ENCODE measurements at places on chromosomes 2 and 18. TPM values are rescaled to one million over a fixed set of nuclear protein-coding genes. Genes with fewer than 3 reads are reported as not detected.

CPLX4 gene
- not detected for total RNA-seq

CD207 gene
- not detected for total RNA-seq

NT5C1B gene
- total RNA-seq = 0.10 TPM

NT5DC4 gene
- total RNA-seq = not detected

UGT1A6 gene
- not detected for total RNA-seq

SCG2 gene
- total RNA-seq = 26.6 TPM

MALL gene
- total RNA-seq = 41.5 TPM

CHN1 gene
- 12.5 TPM for total RNA-seq

LINC00305 gene
- total RNA-seq = not detected

ZBTB14 gene
- 4.6 TPM for total RNA-seq

SLC14A1 gene
- 4.1 TPM for total RNA-seq

LDLRAD4 gene
- 0.12 TPM for total RNA-seq

NAGK gene
- 72.5 TPM for total RNA-seq

ALKAL2 gene
- total RNA-seq = not detected

RAMP1 gene
- total RNA-seq = 37.2 TPM

RGPD5 gene
- 11.5 TPM for total RNA-seq

TUBA4B gene
- not detected for total RNA-seq

SP140L gene
- total RNA-seq = 7.1 TPM

CDH19 gene
- 53.5 TPM for total RNA-seq

GATA6 gene
- total RNA-seq = 30.0 TPM

SULT1C2 gene
- total RNA-seq = not detected

KANSL1L gene
- total RNA-seq = 17.5 TPM

COX5B gene
- total RNA-seq = 311 TPM

NIFK gene
- total RNA-seq = 60.0 TPM

CNDP1 gene
- not detected for total RNA-seq

BOK gene
- total RNA-seq = 61.0 TPM

RAB31 gene
- total RNA-seq = 52.7 TPM

SFTPB gene
- not detected for total RNA-seq

IL1RN gene
- not detected for total RNA-seq

TUBA3D gene
- not detected for total RNA-seq

HOXD3 gene
- not detected for total RNA-seq

STPG4 gene
- 0.20 TPM for total RNA-seq

ALK gene
- total RNA-seq = not detected

SCYGR2 gene
- total RNA-seq = not detected

CGREF1 gene
- 9.6 TPM for total RNA-seq

AGXT gene
- not detected for total RNA-seq

GNAL gene
- total RNA-seq = 1.5 TPM

HOXD8 gene
- 0.62 TPM for total RNA-seq

PECR gene
- 5.0 TPM for total RNA-seq

ST6GAL2 gene
- total RNA-seq = 4.7 TPM

EDAR gene
- total RNA-seq = not detected

PDE11A gene
- not detected for total RNA-seq

STARD6 gene
- not detected for total RNA-seq

UGT1A10 gene
- not detected for total RNA-seq

RTP5 gene
- not detected for total RNA-seq

LBH gene
- 5.4 TPM for total RNA-seq

ITPRIPL1 gene
- 0.31 TPM for total RNA-seq

GALNT5 gene
- total RNA-seq = 11.3 TPM

LRRTM4 gene
- not detected for total RNA-seq

SCYGR6 gene
- total RNA-seq = not detected

LGALSL gene
- total RNA-seq = 5.7 TPM

IL36B gene
- not detected for total RNA-seq

ALPG gene
- not detected for total RNA-seq

OSR1 gene
- total RNA-seq = 70.5 TPM
